Mammary epithelial cell (primary cell): ENCODE measurements at places on chromosomes 5 and 9. TPM values are rescaled to one million over a fixed set of nuclear protein-coding genes. Genes with fewer than 3 reads are reported as not detected.

The DPYSL3 gene
- 2.8 TPM for total RNA-seq

DNA sequence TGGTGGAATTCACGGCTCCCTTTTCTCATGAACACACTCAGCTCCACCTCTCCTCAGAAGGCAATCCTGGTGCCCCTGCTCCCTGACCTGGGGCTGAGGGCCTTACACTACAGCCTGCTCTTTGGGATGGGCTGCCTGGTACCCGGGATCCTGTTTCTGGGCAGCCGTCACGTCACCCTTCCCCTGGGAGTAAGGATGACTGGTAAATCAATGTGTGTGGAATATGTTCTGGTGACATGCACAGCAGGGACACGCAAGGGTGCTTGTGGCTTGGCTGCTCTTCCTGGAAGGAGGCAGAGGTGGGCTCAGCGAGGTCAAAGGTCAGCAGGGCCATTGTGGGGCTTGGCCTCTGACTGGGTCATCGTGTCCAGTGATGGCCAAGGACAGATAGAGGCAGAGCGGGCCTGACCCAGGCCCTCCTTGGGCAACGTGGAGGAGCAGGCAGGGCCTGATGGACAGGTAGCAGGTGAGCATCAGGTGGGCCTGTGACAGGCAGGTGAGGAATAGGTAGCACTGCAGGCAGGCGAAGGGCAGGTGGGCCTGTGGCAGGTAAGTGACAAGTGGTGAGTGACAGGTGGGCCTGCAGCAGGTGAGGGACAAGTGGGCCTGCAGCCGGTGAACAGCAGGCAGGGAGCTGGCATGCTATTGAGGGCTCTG is 399.4 kb upstream of the IRX4 start:
- DNase-seq, result no peak

The TAF11L5 gene
- not detected in 2 replicates for total RNA-seq

The WDR41 gene
- 132 TPM for total RNA-seq

GRCh38 chr9:137545123-137545522 is 5.1 kb downstream of the PNPLA7 start:
- no peak for DNase-seq

- DNase-seq, result peak; percentile 25
Observed at GRCh38 chr5:125302577-125302976, 556.1 kb upstream of the ZNF608 start.

DNA sequence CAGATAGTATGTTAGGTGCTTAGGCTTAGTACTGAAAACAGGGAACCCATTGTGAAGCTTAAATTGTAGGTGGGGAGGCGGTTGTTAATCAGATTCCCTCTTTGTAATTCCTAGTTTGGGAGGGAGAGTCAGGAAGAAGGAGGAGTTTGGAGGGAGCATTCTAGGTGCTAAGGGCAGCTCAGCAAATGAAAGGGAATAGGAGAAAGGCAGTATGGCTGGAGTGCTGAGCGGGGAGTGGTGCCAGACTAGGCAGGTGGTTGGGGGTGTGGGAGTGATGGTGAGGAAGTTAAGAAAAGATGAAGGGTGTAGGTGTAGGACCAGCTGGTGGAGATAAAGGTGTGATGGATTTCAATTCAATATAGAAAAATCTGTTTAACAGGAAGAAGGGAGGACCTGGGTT is 11.1 kb upstream of the GARNL3 start:
- no peak for DNase-seq

The UHRF2 gene
- 50.0 and 72.0 TPM in 2 replicates for total RNA-seq

DNA sequence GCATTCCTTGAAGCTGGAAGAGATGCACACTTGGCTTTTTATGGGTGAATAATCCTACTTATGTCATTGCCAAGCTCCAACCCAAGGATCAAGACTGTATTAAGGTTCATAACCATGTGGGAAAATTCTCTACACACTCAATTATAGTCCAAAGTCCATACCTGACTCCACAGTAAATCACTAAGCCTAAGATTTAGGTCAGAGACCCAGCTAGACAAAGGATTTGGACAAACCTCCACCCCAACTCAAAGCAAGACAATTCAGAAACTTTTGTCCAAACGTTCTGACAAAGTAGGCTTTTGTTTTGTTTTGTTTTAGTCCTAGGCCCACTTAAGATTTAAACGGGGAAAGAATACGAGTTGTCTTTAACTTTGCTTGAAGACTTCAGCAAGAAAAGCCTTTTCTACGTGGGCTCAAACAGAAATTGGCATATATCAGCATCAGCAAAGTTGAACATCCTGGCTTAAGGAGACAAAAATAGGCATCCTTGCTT is 1.7 kb downstream of the MEGF9 start:
- DNase-seq, result no peak

The DRD1 gene
- not detected for total RNA-seq

DNA sequence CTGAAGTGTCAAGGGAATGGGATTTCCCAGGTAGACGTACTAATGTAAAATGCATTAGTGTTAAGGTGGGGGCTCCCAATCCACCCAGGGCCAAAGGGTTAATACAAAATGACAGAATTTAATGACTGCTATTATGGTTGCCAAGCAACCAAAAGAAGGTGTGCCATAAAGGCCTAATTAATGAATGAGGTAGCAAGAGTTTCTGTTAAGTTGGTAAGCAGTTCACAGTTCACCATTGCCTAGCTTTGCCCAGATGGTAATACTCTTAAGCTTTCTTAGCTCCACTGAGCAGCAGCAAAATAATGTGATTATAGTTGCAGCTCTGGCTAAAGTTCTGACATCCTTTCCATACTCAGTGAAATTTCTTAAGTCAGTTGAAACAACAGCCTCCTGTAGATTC is 211.7 kb downstream of the DENND1A start:
- DNase-seq, result no peak

- DNase-seq, result no peak
Observed at GRCh38 chr9:124758691-124759090, 12.4 kb downstream of the NR6A1 start.

- DNase-seq, result peak; percentile 36
Observed at GRCh38 chr5:33890131-33891032, 1.4 kb downstream of the ADAMTS12 start.

The NNT gene
- 52.9 and 77.8 TPM in 2 replicates for total RNA-seq

DNA sequence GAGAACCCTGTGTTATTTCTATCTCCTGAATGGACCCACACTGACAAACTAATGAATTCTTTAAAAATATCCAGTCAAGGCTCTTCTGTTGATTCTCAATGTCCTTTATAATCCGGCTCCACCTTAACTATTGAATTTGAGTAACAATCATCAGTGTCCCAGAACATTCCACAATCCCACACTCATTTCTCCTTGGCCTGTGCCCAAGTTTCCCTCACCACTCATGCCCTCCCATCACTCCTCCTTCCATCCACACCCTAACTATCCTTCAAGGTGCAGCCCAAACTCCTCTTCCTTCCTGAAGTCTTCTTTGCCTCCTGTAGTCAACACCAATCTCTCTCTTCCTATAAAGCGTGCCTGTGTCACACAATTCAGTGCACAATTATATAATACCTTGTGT is 106.1 kb downstream of the NUDT12 start:
- DNase-seq, result peak; percentile 48

DNA sequence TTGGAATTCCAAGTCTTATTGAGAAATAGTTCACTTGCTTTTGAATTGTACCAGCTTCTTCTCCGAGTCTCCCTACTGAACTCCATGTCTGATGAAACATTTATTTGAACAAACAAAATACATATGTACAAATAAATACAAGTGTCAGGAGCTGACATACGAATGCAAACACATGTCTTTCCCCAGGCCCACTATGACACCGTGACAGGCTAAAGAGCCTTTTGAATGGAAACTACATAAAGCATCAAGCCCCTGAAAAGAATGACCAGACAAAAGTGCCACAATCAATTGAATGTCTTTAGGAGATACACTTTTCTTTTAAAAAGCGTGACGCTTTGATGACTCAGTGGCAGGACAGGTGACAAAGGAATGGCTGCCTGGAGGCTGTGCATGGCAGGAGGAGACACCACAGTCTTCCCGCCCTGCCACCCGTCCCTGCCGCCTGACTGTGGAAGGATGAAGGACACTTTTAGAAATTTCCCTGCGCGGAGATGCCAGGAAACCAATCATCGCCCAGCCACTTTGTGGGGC is 112.4 kb upstream of the BNC2 start:
- no peak for DNase-seq

DNA sequence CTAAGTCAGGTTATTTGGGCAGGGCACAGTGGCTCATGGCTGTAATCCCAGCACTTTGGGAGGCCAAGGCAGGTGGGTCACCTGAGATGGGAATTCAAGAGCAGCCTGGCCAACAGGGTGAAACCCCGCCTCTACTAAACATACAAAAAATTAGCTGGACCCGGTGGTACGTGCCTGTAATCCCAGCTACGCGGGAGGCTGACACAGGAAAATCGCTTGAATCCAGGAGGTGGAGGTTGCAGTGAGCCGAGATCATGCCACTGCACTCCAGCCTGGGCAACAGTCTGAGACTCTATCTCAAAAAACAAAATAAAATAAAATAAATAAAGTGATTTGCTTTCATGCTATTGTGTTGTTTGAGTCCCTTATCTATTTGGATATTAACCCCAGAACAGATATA is 8.2 kb upstream of the FBXW2 start:
- DNase-seq, result no peak

- no peak for DNase-seq
Observed at GRCh38 chr9:91935066-91935749, 14.8 kb downstream of the ROR2 start.

DNA sequence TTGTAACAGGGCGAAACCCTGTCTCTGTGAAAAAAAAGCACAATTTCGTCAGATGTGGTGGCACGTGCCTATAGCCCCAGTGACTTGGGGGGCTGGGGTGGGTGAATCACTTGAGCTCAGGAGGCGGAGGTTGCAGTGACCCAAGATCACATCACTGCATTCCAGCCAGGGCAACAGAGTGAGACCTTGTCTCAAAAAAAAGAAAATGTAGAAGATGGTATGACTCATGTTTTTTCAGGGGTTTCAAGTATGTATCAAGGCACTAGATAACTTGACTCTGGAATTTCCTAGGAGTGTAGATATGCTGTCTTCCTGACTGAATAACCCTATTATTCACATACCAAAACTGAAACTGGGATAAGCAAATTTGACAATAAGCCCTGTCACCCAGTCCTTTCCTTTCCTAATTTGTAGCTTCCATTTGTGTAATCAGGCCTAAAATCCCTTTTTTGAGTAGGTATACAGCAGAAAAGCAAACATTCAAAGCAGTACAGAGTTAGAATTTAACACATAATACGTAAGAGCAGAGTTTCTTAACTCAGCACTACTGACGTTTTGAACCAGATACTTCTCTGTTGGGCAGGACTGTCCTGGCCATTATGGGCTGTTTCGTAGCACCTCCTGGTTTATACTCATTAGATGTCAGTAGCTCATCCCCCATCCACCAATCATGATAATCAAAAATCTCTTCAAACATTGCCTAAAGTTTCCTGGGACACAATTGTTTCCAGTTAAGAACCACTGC is 17.3 kb upstream of the ANKRD18B start:
- peak; percentile 99 for DNase-seq

DNA sequence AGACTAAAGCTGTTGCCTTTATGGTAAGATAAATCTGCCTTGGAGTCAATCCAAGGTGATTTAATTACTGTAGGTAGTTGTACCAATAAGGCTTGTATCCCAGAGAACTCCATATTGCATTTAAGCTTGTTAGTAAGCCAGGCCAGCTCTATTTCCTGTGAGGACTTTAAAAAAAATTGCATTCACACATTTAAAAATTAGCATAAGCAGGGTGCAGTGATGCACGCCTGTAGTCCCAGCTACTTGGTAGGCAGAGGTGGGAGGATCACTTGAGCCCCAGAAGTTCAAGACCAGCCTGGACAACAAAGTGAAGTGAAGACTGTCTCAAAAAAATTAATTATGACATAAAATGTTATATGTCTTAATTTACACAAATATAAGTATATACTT is 28.7 kb upstream of the ABL1 start:
- DNase-seq, result no peak

GRCh38 chr5:151819830-151820229 is 48.1 kb downstream of the G3BP1 start:
- no peak for DNase-seq

DNA sequence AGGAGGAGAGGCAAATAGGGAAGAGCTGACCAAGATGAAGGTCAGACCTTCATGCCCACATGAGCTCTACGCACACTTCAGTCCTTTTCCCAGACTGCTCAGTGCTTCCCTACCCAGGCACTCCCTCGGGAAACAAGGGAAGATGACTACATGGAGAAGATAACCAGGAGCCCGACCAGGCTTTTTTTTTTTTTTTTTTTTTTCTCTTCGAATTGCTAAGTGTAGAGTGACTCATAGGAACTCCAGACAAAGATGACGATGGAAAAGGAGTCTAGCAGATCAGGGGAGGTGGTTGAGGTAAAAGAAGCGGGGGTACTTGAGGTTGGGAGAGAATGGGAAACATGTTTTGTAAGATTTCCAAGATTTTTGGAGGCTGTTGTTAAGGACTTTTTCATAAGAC is 526.1 kb downstream of the BNC2 start:
- DNase-seq, result peak; percentile 59

DNA sequence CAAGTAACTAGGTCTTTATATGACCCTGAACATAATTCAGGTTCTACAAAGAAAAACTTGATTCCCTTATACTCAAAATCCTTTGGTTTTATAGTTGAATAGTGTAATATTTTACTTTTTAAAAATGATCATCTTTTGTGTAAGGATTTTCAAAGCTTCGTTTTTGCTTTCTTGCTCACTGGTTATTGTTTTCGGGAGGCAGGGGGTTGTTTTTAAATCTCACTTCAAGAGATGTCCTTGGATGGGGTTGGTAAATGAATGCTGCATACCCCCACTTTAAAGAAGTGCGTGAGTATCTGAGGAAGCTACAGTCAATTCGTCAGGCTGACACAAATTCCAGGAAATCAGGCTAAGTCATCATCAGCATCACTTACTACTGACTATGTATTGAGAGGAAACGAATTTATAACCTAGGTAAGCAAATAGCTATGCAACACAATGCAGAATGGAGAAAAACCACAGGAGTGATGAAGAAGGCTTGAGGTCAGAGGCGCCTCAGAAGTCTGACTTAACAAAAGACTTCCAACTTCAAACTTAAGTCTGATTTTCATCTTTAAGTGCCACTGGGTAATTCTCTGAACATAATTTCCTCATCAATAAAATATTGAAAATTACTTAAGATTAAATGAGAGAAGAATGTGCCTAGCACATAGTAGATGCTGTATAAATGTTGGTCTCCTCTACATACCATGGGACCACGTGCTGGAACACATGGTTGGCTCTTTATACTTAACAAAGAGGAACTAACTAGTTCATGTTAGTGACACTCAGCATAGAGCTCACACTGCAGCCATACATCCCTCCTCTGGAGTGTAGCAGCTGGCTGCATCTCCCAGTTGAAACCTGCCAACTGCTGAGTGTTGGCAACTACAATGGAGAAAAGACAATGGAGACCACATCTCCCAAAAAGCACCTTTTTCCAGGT is 106.0 kb upstream of the KIF2A start:
- DNase-seq, result no peak

- DNase-seq, result no peak
Observed at GRCh38 chr9:518540-518939, 303.9 kb downstream of the DOCK8 start.

- peak; percentile 53 for DNase-seq
Observed at GRCh38 chr9:32344551-32345182, 39.8 kb upstream of the ACO1 start.

The ANXA2R gene
- 1.0 and 2.2 TPM in 2 replicates for total RNA-seq
